ENCODE measurements at places on chromosomes 16 and 17.
A peak's percentile ranks its signal among the peaks of the same experiment; 100 is the strongest.

GRCh38 chr17:64131606-64132270 is 1.8 kb upstream of the ERN1 start:
- DNase-seq = no peak

GRCh38 chr17:7849751-7850504 is 4.9 kb upstream of the TMEM88 start:
- no peak for DNase-seq

GRCh38 chr16:66952430-66953110 is 8.5 kb upstream of the CES3 start:
- no peak for DNase-seq

DNA sequence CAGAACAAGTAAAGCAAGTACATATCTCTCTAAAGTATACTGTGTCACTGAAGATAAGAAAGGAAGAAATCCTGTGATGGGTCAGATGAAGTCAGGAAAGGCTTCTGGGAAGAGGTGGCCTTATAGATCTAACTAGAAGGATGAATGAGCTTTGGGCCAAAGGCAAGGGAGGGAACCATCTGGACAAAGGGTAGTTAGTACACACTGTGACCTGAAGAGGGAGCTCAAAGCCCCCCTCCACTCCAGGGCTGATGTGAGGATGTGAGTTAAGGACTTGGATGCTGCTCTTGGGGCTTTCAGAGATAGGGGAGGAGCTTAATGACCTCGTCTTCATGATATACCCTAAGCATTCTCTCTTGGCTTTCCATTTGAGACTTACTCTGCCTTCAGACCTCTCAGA is 185.3 kb upstream of the CACNG3 start:
- no peak for DNase-seq

DNA sequence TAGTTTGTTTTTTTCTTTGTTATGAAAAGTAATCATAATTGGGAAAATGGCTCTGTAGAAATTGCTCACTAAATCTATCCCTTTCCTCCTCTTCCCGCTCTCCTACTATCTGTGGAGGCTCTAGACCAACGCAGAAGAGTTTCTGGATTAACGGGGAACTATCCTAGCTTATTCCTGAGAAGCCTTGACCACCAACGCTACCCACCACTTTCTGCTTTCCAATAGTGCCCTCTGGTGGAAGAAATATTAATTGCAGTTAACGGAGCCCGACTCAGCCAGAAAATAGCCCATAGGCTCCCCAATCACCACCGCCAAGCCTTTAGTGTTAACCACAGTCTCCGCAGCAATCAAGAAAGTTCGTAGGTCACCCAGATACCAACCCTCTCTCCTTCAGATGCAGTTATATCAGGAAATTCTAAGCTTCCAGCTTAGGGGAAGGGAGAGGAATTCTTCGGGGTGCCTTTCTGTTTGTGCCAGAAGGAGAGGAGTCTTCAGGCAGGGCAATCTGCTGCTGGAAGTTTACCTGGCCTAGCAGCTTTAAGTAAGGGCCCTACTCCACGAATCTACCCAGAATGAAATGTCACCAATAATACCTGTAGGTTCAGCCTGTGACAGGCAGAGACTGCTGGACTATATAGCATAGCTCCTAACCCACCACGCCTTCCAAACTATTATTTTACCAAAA is 23.0 kb upstream of the NSRP1 start:
- peak; percentile 18 for DNase-seq

GRCh38 chr16:79656553-79657115 is 56.1 kb upstream of the MAF start:
- no peak for DNase-seq

DNA sequence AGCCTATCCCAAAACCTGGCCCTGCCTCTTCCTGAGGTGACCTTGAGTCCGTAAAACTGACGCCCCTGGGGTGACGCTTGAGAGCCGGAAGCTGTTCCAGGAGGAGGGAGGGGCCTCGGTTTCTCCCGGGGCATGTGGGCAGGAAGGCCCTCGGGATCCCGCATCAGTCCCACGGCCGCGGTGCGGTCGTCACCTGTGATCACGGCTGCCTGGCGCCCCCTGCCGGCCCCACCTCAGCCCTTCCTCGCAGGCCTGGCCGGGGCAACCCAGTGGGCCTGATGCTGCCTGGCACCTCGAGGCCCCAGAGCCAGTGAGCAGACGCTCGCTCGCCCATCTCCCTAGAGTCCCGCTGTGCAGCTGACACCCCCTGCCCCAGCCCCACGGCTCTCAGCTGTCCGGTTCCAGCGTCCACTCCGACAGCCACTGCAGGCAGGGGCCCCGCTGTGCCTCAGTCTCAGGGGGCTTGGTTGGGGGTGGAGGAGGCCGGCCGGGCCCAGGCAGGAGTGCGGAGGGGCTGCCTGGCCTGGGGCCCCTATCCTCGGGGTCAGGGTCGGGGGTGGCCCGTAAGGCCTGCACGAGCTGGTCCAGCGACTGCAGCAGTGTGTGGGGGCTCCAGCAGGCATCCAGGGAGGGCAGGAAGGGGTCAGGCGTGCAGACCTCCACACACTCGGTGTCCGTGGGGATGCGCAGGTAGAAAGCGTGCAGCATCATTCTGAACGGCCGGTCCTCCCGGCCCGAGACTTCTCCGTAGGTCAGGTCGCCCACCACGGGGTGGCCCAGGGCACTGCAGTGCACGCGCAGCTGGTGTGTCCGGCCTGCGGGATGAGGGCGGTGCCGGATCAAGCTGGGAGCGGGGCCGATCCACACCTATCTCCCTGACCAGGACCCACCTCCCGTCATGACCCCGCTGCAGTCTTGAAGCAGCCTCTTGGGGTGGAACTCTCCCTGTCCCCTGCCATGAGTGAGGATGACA is 2.3 kb downstream of the RPUSD1 start:
- peak; percentile 40 for DNase-seq

GRCh38 chr16:66131156-66131807 is 235.2 kb upstream of the CDH5 start:
- DNase-seq = no peak

DNA sequence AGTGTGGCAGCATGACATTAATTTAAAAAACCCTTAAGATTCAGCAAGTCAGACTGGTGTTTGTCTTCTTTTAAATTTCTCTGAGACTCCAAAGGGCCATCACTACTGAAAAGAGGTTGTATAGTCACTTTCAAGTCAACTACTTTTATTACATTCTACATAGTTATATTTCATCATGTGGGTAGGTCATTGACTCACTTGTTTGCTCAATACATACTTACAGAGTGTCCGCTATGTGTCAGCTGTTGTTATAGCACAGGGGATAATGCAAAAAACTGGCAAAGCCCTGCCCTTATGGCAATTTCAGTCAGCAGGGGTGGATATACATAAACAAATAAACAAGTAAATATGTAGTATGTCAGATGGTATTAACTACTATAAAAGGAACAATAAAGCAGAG is 2.5 kb upstream of the MYH4 start:
- no peak for DNase-seq

DNA sequence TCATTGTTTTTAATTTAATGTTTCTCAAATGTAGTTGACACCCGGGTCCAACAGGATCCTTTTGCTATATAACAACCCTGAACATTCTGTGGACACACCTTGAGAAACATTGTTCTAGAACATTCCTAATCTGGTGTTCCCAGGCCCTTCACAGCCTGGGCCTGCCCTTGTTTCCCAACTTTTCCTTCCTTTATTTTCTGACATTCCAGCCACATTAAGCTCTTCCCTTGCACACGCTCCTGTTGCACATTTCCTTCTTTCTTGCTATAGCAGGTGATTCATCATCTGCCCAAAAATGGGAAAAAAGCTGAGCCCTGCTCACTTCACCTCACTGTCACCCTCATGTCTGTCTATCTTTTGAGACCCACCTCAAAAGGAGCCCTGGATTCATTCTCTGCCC is 67.9 kb upstream of the MARCHF10 start:
- DNase-seq = no peak

- no peak for DNase-seq
These were observed 659.4 kb upstream of the EEF2KMT start for GRCh38 chr16:5756969-5757368.

DNA sequence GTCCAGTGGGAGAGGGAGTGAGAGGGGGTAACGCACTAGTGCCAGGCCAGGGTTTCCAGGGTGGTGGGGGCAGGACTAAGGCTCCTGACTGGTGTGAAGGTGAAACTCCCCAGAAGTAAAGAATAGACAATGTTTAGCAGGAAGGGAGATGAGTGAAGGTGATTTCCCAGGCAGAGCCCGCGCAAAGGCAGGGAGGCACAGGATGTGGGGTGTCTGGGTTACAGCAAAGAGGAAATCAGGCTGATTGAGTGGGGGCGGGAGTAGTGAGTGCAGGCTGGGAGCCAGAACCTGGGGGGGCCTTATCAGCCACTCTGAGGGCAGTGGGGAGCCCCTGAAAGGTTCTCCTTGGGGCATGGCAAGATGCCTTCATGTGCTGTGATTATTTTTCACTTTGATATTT is 167.5 kb downstream of the UTP18 start:
- DNase-seq = peak; percentile 21

- no peak for DNase-seq
These were observed 530.1 kb downstream of the KCNJ2 start for GRCh38 chr17:70699408-70699807.

GRCh38 chr17:30344283-30345088 is 10.6 kb upstream of the TMIGD1 start:
- no peak for DNase-seq

GRCh38 chr17:79164913-79165695 is 90.5 kb downstream of the ENGASE start:
- no peak for DNase-seq

DNA sequence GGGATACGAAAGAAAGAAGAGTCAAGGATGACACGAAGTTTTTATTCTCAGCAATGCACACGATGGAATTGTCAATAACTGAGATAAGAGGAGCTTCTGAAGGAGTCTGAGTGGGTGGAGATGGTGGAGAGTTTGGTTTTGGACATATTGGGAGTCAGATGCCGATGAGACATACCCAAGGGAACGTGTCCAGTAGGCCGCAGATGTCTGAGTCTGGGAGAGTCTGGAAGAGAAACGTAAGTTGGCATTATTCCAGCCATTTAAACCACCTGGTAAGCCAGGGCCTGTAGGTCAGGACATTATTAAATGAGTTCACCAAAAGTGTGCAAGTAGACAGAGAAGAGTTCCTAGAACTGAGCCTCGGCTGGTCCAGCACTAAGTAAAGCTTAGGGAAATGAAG is 478.3 kb upstream of the CDH5 start:
- DNase-seq = no peak

- DNase-seq = no peak
These were observed 5.1 kb upstream of the SCNN1B start for GRCh38 chr16:23296994-23297393.

DNA sequence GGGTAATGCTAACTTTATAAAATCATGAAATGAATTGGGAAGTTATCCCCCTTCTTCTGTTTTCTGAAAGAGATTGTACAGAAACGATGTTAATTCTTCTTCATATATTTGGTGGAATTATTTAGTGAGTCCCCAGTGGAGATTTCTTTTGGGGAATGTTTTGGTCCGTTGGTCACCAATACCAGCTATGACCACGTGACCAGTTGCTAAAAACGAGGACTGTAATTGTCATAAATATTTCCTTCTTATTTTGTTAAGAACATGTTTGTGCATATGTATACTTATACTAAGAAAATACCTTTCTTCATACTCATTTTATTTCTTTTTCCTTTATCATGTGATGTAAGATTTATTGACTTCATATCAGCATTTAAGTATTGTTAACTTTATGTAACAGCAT is 10.3 kb upstream of the DYNLRB2 start:
- DNase-seq = no peak

GRCh38 chr17:69012895-69013805 is 47.6 kb downstream of the ABCA9 start:
- no peak for DNase-seq

DNA sequence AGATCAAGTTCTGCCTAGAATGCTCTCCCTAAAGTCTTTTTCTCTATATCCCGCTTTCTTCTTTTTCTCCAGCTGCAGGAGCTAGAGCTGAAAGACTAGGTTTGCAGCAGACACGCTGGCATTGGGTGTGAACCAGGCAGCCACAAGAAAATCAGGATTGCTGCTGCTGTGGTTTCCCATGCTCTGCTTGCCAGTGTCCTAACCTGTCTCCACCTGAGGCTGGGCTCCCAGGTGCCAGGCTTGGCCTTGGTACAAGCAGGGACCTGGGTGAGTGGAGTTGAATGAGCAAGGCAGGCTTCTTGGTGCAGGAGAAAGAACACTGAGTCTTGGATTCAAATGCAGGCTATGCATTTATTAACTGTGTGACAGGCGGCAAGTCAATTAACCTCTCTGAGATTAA is 440.3 kb upstream of the MAF start:
- DNase-seq = no peak

DNA sequence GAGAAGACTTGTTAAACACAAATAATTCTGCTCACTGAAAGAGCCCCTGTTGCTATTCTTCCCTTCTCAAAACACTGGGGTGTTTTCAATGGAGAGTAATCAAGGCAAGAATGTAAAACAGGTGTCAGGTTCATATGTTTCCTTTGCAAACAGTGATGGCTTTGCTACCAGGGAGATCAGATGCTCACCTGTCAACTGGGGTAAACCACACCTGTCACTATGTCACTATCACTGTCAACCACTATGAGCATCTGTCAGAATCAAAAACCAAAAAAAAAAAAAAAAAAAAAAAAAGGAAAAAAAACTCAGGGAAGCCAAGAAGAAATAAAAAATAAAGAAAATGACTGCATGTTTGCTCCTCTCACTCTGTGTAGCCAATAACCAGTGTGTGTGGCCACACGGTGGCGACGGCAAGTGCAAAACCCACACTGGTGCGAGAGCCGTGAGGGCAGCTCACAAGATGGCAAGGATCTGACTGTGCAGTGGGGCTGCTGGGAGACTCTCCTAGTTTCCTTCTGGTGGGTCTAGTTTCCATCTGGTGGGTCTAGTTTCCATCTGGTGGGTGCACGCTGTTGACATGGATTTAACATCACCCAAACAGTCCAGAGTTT is 22.7 kb downstream of the USP22 start:
- DNase-seq = no peak

DNA sequence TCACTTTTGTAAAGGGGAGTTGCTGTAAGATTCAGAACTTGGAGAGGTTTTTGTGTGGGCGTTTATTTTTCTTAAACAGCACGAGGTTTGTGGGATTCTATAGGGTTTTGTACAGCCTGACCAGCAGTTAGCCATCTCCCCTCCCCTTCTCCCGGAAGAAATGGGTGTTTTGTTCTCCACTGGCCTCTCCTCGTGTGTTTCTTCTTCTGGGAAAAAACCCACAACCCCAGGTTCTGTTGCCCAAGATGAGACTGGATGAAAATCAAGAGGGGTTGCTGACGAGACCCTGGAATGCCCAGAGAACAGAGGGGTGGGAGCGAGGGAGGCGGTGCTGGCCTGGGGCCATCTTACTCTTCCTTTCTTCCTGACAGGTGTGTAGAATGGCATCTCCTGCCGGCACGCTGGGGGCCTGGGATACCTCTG is 186.1 kb downstream of the MSI2 start:
- DNase-seq = no peak

DNA sequence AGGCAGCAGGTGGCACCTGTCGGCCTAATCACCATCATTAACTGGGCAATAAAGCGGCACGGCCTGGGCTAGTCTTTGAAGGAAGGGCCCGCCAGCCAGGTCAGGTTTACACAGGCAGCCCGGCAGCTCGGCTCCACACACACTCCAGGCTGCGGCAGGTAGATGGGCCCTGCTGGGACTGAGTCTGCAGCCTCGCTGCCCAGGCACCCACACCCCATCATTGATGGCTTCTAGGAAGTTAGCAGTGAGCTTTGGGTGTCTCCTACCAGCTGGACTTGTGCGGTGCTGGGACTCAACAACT is 6.8 kb upstream of the FOXN1 start:
- DNase-seq = no peak

- DNase-seq = no peak
These were observed 26.8 kb downstream of the METTL16 start for GRCh38 chr17:2484876-2485275.

GRCh38 chr16:273547-274421 is 2.0 kb downstream of the RGS11 start:
- no peak for DNase-seq
